ENCODE measurements at places on chromosomes 16 and 17.

DNA sequence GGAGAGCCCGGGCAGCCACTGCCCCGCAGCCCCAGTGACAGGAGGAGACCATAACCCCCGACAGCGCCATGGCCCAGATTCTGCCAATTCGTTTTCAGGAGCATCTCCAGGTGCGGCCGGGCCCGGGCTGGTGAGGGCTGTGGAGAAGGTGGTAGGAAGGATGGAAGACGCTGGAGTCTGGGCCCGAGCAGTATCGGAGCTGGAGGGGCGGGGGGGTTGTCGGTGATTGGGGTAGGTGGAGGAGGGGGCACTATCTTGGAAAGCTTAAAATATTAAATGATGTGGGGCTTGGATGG, 317 bp downstream of the CLTC start:
- no peak for DNase-seq

- DNase-seq: no peak
Observed at GRCh38 chr16:25264597-25264996, 7.0 kb upstream of the ZKSCAN2 start.

- no peak for DNase-seq
Observed at GRCh38 chr17:33561569-33562334, 268.7 kb upstream of the ASIC2 start.

DNA sequence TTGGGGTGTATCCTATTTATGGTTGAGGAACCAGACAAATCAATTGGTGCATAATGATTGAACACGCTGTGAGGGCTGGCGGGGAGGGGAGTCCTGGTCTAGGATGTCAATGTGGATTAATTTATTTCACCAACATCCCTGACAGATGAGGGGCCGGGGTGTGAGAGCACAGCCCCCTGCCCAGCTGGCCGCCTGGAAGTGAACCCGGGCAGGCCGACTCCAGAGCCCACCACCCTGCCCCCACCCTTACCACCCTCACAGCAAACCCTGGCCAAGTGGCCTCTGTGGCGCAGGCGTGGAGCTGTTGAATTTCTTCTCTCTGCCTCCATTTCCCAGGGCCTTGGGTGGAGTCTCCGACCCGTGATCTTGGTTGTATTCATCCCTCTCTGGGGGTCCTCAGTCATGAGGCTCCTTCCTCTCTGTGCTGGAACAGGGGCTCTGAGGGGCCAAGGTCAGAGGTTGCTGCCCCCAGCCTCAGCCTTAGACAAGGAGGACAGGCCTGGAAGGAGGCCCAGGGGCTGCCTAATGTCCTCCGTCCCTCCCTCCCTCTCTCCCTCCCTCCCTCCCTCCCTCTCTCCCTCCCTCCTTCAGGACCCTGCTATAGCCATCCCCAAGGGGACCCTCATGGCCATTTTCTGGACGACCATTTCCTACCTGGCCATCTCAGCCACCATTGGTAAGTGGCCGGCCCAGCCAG, 12.6 kb downstream of the SLC12A3 start:
- DNase-seq: no peak

GRCh38 chr17:17752089-17752820, 71.0 kb downstream of the RAI1 start:
- DNase-seq: peak; percentile 91
